Pulmonary artery endothelial cell (primary cell): ENCODE measurements at places on chromosomes 7 and 10. TPM values are rescaled to one million over a fixed set of nuclear protein-coding genes. Genes with fewer than 3 reads are reported as not detected.

DNA sequence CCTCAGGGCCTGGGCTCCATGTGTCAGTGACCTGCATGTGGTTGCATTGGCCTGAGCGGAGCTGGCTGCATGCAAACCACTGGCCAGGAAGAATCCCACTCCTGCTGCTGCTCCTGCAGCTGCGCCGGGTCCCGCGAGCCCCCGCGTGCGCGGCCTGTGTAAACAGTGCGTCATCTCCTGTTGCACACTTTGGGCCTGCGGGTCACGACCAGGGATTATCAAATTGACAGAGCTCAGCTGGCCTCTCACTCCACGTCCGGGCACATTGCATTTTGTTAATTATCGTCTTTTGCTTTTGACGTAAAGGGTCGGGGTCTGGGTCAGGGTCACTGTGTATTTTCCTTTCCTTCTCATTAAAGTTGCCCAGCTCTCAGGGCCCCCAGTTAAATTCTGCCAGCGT lies 132.6 kb downstream of the RGS10 start:
- no peak for DNase-seq

PIK3CG gene
- total RNA-seq, result 11.6 and 12.2 TPM in 2 replicates

GRCh38 chr10:15868006-15868405 lies 7.7 kb upstream of the MINDY3 start:
- DNase-seq, result no peak

DNA sequence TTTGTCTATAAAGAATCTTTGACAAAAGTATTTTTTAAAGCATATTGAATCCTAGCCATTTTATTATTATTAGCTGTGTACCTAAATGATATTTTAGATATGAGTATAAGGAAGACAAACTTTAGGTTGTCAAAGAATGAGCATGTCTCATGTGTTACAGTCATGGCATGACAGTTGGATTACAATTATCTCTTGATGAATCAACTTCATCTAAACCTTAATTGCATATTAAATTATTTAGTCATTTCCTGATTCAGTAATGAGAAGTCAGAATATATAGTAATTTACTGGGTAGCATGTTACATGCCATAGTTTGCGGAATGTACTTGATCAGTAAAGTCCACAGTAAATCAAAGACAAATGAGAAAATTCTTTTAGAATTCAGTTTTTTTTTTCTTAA lies 59.2 kb downstream of the MAPK8 start:
- no peak for DNase-seq

DNA sequence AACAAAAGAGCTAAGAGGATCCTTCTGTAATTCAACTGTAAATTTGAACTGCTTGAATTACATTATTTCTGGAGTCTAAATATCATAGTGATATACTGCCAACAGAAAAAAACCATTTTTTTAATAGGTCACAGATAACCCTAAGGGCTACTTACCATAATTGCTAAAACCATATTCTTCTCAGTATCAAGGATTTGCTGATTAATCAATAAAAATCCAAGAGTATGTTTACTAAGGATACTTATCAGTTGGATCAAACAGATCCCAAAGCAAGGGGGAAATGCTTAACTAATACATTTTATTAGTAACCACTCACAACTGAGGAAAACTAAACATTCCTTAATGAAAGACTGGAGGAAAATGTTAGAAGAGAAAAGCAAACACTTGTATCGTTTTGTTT lies 166.0 kb downstream of the PIP4K2A start:
- no peak for DNase-seq

GRCh38 chr10:123645615-123646014 lies 20.5 kb upstream of the GPR26 start:
- DNase-seq, result no peak

DNA sequence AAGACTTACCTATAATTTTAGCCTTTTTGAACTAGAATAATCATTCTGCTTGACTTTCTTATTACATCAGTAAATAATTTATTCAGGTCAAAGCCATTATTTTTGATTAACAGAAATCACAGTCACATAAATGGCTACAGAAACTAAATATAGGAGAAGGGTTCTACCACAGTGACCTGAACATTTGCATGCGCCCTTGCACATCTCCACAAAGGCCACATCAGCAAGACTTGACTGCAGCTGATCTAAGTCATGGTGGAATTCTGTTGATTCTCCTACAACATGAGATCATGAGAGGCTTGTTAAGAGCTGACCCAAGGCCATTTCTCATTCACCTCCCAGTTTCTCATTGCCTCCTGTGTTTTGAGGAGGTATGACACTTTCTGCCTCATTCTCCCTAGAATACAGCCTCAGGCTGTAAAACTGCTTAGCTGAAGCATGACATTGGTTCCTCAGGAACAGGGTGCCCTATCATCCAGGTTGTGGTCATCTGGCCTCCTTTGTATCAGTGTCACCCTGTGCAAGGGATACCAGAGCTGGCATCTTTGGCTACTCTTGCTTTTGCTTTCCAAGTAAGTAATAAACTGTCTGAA lies 6.7 kb upstream of the IMMP2L start:
- no peak for DNase-seq

LIPJ gene
- 0.21 TPM in 1 of 2 replicates, not detected in the other for total RNA-seq

DNA sequence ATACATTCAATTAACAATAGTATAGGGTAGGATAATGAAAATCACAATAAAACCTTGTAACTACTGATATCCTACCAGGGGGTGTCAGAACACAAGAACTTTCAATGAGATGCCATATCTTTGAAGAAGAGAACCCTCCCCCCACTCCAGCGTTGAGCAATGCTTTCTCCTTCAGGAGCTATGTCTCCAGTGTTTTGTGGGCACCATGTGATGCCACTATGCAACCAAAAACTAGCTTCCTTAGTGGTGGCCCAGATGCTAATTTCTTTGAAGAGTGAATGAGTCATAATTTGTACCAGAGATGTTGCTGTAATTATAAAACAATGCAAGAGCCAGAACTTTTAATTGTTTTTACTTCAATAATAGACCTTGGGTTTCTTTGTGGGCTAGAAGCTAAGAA lies 76.0 kb upstream of the ADO start:
- DNase-seq, result no peak

DNA sequence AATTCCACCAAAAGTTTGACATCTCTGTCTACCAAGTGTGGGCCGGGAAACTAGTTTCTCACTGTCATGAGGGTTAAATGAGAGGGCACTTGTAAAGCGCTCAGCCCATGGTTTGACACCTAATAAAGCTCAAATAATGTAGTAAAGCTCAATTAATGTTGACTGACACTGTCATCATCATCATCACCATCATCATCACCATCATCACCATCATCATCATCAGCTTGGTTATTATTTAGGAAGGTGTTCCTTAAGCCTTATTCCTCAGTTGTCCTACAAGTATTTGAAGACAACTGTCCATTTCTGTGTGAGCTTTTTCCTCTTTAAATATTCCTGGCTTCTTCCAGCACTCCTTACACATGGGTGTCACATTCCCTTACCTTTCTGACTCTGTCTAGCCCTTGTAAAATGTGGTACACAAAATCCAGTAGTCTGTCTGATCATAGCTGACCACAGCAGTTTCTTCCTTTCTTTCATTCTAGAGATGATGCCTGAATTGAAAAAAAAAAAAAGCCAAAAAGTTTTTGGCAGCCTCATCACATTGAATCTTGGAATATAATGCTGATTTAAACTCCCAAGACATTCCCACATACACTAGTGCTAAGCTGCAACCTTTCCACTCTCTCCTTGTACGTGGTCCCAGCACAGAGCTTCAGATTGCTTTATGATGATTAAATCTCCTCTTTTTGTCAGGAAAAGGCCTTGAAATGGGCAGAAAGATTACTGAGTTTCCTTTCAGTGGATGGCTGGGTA lies 40.6 kb upstream of the SEPHS1 start:
- no peak for DNase-seq

DNA sequence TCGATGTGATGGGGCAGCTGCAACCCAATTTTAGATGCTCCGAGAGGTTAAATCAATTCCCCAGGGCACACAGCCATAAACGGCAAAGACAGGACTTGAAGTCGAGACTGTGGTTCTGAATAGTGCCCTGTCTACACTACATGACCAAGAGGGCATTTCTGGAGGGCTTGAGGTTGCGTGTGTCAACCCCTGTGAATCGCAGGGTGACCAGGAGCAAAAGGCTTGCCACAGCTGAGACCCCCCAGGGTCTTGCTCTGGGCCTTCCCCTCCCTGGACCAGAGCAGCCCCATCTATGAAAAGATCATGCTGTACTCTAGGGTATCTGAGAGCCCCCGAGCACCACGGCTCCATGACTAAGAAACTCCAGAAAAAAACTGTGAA lies 26.8 kb upstream of the RASGEF1A start:
- no peak for DNase-seq

DNA sequence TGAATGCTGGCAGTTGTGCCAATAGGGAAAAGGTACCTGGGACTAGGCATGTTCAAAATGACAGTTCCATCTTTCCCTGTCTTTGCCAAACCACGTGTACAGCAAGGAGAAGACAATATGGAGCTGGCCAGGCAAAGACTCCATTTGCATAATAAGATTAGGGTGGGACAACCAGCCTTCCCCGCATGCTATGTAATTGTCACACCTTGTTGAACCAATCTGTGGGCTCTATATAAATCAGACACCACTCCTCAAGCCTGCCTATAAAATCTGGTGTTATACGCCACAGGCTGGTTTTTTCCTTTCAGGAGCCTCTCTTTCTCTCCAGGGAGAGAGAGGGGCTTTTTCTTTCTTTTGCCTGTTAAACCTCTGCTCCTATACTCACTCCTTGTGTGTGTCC lies 11.0 kb upstream of the NUB1 start:
- DNase-seq, result no peak

CNPY1 gene
- total RNA-seq, result not detected in 2 replicates

- no peak for DNase-seq
Measured at GRCh38 chr7:132436121-132436520, 140.1 kb downstream of the PLXNA4 start.

GRCh38 chr7:111711426-111712065 lies 149.3 kb upstream of the IMMP2L start:
- no peak for DNase-seq

- peak; percentile 72 for DNase-seq
Measured at GRCh38 chr7:12771378-12771877, 84.0 kb downstream of the ARL4A start.

- no peak for DNase-seq
Measured at GRCh38 chr10:127855591-127855881, 37.2 kb downstream of the CLRN3 start.

- no peak for DNase-seq
Measured at GRCh38 chr7:150325110-150325611, 1.8 kb upstream of the ACTR3C start.

ASAH2 gene
- total RNA-seq, result 0.46 and 1.7 TPM in 2 replicates

ANXA8L1 gene
- total RNA-seq, result 0.04 TPM in 1 of 2 replicates, not detected in the other

DNA sequence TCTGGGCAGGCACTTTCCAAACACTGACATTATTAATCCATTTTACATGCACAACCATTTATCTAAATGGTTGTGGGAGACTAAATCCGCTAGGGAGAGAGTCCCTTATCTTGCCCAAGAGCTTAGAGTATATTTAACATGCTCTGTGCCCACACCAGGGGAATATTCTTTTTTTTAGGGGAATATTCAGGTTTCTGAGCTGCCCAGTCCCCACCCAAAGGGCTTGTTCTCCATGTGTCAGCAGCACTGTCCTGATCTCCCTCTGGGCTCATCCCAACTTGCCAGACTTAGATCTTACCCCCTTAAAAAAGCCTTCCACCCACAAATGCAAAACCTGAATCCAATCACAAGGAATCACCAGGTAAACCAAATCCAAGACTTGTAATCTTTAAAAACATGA lies 132.1 kb downstream of the ATXN7L1 start:
- no peak for DNase-seq

ANKRD16 gene
- total RNA-seq, result 5.9 and 7.1 TPM in 2 replicates

CLDN4 gene
- 0.07 TPM in 2 replicates for total RNA-seq

TAS2R3 gene
- total RNA-seq, result 0.46 and 1.3 TPM in 2 replicates

- DNase-seq, result no peak
Measured at GRCh38 chr10:94235461-94235860, 127.3 kb downstream of the NOC3L start.

PCLO gene
- under 0.01 TPM in 2 replicates for total RNA-seq

DNA sequence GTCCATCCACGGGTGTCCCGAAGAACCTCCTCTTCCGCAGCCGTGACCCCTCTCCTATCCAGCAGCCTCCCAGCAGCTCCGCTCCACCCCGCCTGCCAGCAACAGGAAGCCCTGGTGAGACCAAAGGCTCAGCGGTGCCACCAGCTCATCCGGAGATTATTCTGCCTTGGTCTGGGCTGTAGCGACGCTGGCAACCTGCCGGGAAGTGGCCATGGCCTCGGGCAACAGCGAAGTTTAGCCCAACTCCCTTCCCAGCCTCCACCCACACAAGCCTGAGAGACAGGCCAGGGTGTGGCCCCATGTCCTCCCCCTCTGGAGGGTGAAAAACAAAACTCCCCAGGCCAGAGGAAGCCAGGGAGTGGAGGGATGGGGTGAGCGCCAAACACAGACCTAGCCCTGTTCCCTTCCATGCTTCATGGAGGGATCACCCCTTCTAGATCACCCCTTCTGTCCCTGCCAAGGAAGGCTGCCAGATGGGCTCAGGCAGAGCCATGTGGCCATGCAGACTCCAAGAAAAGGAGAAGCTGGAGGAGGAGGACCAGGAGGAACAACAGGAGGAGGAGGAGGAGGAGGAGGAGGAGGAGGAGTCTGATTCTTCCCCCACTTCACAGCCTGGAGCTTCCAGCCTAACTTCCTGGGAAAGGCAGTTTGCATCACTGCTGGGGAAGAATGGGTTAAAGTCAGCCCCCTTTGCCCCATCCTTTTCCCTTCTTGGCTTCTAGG lies 918 bp downstream of the CALHM2 start:
- no peak for DNase-seq

GRCh38 chr10:116611153-116611545 lies 9.6 kb upstream of the PNLIPRP2 start:
- DNase-seq, result no peak

ANKRD61 gene
- 0.07 TPM in 2 replicates for total RNA-seq

GRCh38 chr7:37756797-37757551 lies 73.4 kb downstream of the GPR141 start:
- DNase-seq, result no peak

GRCh38 chr10:5448333-5449001 lies 36.1 kb downstream of the NET1 start:
- DNase-seq, result no peak

- DNase-seq, result no peak
Measured at GRCh38 chr10:119919826-119920225, 27.3 kb downstream of the SEC23IP start.

DNA sequence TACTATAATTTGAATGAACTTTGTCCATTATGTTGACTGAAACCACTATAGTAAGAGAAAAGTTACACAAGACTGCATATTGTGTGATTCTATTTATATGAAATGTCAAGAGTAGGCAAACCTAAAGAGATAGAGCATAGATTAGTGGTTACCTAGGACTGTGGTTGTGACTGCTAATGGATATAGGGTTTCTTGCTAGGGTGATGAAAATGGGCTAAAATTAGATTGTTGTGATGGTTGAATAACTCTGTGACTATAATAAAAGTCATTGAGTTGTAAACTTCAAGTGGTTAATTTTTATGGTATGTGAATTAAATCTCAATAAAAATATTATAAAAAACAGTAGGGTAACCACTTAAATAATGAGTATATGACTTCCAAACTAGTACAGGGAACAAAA lies 142.9 kb upstream of the AHR start:
- DNase-seq, result no peak

- no peak for DNase-seq
Measured at GRCh38 chr10:21238717-21239116, 286.8 kb downstream of the SKIDA1 start.

MGAM2 gene
- not detected in 2 replicates for total RNA-seq
